Activated CD4-positive, alpha-beta T cell treated with anti-CD3 and anti-CD28 coated beads, Interleukin-2, amount 10 ng/mL, durations not matched to agents 24 days and 14 days (primary cell): ENCODE measurements at places on chromosomes 12 and 14.

GRCh38 chr12:52311285-52311648, 9.9 kb downstream of the KRT83 start:
- no peak for DNase-seq

DNA sequence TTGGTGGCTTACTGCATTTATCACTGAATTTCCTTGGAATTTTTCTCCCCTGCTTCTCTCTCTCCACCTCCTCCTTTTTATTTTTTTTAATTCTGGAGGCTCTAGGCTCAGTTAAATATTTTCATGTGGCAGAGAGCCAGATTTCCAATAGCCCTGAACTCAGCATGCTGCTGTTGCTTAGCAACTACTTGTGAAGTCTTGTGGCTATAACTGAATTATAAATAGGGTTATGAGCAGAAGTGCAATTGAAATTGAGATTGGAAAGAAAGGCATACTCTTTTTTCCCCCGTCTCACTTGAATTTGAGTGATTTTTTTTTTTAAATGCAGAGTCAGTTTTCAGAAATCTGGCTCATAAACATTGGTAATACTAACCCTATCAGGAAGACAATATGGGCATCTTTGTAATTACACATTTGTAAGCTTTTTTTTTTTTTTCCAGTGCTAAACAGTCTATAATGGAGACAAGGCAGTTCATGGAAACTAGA, 38.3 kb downstream of the ATF7IP start:
- DNase-seq = peak; percentile 71

DNA sequence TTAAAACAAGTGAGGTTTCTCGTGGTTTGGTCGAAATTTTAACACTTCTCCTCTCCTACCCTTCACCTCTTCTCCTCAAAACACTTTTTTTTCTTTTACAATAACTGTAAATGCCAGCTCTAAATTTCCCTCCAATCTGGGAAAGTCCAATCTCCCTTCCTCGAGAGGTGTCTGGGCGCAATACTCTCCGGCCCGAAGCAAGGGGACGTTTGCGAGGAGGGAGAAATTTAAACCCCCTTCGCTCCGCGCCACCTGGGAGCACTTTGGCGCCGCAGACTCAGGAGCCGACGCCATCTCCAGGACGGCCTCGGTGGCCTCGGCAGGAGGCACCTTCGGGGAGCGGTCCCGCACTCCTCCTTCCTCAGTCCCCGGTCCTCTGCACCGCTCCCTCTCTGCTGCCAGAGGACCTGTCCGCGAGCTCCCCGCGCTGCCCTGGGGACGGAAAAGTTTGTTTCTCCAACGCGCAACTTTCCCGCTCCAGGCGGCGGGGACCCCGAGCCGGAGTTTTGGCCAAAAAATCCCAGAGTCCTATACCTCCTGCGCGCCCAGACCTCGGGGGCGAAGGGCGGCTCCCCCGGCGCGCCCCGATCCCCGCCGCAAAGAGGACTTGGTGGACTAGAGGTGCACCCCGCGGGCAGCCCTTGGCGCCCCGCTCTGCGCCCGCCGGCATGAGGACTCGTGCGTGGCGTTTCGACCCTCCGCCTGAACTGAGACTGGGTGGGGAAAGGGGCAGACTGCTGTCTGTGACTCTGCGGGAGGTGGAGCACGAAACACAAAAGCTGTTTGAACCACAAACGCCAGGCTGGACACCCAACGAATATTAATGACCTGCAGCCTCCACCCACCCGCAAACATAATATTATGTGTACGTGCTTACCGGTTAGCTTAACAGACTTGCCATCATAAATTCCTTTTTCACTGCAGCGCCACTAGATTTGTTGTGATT, 95.2 kb upstream of the HMGA2 start:
- DNase-seq = no peak

- no peak for DNase-seq
These were observed 3.5 kb downstream of the TAC3 start for GRCh38 chr12:57012600-57013465.

DNA sequence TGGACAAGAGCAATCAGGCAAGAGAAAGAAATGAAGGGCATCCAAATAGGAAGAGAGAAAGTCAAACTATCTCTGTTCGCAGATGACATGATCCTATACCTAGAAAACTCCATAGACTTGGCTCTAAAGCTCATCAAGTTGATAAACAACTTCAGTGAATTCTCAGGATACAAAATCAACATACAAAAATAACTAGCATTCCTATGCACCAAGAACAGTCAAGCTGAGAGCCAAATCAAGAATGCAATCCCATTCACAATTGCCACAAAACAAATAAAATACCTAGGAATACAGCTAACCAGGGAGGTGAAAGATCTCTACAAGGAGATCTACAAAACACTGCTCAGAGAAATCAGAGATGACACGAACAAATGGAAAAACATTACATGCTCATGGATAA, 417.5 kb upstream of the ATP2B1 start:
- no peak for DNase-seq

GRCh38 chr12:64714551-64714968, 44.6 kb downstream of the GNS start:
- no peak for DNase-seq

DNA sequence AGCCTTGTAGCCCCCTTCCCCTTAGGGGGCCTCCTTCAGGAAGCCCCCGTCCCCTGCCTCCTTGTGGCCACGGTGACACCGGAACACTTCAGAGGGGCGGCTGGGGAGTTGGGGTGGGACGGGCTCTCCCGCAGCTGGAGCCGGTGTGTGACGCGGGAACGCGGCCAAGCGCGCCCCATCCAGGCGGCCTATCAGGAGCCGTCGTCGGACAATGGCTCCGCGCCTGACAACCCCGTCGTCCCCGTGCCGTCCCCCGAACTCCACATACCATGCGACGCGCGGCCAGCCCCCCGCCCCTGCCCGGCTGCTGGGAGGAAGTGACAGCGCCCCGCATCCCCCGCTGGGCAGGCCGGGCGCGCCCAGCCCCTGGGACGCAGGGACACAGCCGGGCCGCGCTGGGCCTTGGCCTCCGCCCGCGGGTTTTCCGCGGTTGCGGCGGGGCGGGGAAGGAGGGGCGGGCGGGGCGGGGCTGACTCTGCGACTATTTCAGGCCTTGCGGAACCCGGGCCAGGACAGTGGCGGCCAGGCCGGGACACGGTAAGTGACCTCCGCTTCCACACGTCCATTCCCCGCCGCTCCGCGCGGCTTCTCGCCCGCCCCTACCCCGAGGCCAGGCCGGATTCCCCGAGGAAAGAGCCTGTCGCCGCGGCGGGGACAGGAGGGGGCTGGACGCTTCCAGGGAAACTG, at the start of gene TNFAIP2:
Gene TNFAIP2, plus strand, starts transcription at position 515 of the 687 bp plus-strand sequence. CDS start 2,997 bp downstream, outside the sequence.
- no peak for DNase-seq

DNA sequence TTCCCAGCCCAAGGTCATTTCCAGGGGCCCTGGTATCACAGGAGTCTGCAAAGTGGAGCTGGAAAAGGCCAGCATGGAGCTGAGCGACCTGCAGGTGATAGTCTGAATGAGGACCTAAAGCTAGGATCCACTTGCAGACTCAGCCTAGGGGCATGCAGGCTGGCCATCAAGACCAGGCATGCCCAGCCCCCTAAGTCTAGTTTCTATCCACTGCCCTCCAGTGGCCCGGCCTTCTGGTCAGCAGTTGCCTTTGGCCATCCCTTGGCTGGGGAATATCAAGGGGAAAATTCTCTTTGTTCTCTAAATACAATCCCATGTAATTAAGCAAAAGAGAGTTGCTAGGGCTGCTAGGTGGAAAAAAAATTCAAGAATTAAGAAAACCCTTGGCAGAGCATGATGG, 96.3 kb upstream of the LHX5 start:
- no peak for DNase-seq

- DNase-seq = no peak
These were observed 384.2 kb downstream of the ZFP36L1 start for GRCh38 chr14:68408680-68409079.

DNA sequence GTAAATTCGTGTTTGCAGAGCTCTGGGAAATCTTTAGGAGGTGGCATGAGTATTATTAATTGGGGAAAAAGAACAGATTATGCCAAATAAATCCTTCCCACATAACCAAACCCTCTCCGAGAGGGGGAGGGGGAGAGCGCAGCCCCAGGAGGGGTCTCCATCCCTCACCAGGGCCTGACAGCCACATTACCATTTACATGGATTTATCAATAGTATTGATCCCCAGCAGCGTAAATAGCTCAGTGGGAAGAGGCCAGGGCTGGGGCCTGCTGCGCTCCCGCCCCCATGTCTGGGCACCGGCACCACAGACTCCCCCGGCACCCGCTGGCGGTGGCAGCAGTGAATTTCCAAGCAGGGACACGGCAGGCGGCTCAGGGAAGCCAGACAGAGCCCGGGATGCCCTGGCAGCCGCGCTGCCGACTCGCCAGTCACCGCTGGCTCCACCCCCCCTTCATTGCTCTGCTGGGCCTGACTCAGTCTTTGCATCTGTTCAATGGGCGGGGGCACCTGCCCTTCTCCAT, 2.4 kb downstream of the NCOR2 start:
- no peak for DNase-seq

DNA sequence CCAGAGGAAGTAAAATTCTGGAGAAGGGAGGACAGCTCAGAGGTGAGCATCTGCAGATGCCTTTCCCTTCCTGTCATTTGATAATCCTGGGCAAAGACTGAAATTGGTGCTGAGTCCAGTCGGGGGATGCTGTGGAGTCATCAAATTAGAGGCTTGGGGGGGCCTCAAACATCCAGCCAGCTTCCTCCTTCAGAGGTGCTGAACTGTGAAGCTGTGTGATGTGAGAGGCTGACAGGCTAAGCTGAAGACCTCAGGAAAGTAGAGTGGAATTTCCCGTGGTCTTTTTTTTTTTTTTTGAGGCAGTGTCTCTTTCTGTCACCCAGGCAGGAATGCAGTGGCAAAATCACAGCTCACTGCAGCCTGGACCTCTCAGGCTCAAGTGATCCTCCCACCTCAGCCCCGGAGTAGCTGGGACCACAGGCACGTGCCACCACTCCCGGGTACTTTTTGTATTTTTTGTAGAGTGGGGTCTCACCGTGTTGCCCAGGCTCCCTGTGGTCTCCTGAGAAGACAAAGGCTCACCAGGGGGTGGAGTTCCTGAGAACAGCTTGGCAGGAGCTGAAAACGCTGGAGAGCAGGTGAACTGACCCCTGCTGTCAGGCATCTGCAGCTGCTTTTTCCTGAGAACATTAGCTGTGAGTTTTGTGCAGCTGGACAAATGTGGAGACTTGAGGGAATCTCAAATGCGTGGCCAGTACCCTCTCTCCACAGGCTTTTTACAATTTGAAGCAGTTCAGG, 6.1 kb upstream of the TCL1B start:
- no peak for DNase-seq

DNA sequence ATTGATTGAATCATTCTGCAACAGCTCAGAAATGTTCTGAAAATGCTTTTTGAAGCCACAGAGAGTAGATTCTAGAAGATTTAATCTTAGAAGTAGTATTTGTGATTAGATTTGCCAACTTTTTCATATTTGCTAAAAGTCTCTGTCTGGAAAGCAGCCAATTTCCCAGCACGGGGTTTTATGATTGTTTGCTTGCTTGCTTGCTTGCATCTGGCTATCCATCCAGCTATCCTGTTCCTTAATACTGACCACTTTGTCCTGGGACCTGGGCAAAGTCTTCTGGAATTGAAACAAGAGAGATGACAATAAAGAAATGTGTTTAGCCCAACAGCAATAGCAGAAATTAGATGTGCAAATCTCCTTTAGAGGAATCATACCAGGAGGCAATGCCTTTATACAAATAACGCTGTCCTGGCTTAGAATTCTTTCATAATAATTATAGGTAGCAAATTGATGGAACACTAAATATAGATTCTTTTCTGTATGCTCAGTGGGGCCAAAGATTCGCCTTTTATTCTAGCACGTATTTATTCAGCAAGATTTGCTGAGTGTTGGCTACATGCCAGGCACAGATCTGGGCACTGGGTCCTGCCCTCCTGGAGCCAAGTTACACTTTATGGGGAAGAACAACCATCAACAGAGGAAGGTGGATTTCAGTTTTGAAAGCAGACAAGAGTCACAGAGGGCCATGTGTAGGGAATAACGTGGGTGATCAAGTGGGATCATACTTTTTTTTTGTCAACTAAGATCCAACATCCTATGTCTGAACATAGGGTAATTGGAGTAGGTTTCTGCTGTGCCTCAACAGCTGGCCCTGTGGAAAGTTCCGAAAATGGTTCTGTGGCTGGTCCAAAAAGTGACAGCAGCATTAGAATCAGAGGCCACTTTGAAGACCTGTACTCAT, 25.3 kb downstream of the MYBPC1 start:
- no peak for DNase-seq

DNA sequence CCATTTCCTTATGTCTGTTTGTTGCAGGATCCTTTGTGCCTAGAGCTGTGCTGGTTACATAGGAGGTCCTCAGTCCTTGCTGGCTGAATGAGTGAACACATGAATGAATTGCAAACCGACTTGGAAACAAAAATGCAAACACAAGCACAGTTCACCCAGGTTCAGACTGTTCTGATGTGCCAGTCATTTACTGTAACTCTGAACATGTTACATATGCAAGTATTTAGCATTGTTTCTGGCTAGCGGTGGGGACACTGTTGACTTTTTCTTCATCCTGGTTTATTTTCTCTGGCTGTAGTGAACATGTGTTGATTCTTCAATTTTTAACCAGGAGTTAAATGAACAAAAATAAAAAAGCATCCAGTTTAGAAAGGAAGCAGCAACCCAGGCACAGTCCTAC, 33.4 kb downstream of the TSPAN9 start:
- DNase-seq = no peak

DNA sequence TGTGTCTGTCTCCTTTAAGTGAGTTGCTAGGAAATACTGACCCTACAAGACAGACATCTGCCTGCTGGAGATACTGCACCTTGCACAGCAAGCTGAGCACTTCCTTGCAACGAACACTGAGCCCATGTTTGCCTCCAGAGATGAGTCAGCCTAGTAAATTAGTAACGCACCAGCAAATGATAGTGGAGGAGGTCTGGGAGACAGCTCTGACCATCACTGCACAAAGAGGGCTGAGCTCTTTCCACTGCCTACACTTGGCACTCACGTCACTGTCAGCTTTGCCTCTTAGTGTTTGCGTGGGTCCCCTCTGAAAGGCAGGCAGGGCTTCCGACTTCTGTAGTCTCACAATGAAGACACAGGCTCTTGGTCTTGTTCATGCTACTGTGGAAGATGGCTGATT, 109.0 kb downstream of the APAF1 start:
- DNase-seq = peak; percentile 75

DNA sequence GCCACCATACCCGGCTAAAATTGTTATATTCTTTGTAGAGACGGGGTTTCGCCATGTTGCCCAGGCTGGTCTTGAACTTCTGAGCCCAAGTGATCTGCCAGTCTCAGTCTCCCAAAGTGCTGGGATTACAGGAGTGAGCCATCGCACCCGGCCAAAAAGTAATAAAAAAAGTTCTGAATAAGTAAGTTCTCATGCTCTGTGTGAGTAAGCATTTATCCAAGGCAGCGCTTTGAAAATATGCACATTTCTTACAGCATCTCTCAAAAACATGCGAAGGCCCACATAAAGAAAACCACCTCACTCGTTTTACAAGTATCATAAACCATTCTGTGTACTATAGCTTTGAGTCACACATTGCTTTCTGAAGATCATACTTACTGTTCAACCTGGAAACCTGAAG, 8.6 kb downstream of the GIT2 start:
- DNase-seq = no peak

GRCh38 chr14:98908050-98908449, 363.9 kb downstream of the BCL11B start:
- DNase-seq = no peak
